ENCODE measurements at places on chromosomes 13 and 19.

- DNase-seq = no peak
These were observed 66.7 kb downstream of the LRRC63 start for GRCh38 chr13:46278474-46278873.

DNA sequence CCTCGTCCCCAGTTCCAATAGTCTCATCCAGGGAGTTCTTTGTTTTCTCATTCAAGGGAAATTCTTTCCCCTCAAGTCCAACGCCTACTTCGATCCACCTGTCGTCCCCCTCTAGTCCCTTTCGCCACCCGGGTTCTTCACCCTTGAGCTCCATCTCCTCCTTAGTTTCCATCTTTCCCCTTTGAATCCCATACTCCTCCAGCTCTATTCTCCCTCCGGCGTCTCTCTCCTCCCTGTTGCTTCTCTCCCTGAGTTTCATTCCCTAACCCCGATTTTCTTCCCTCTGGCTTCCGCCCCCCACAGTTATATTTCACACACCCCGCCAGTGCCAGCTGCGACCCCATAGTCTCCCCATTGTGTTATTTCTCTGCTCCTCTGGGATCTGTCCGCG lies 628 bp upstream of the SLC17A7 start:
- no peak for DNase-seq

DNA sequence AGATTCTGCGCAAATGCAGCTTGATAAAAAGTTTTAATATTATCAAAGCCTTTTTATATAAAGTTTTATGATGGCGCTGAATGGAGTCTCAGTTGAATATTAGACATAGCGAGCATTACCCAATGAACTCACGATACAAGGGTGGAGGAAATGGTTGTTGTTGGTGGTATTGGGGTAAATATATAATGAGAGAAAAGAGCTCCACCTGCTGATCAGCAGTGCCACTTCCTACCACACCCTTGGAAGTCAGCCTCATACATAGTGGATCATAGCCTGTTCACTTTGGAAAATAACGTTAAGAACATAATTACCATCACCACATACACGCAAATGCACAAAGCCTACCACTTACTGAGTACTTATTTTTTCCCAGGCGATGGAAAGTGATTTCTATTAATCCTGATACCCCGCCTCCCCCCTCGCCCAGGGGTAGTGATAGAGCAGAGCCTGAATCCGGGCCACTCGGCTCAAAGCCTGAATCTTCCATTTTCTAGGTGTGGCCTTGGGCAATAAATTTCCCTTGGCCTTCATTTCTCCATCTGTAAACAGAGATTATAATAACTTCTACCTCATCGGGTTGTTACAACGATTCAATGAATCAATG lies 358.3 kb downstream of the KLF5 start:
- DNase-seq = no peak

GRCh38 chr19:34319785-34320184 lies 45.2 kb upstream of the GPI start:
- no peak for DNase-seq

GRCh38 chr19:2478756-2479555 lies 3.0 kb downstream of the GADD45B start:
- peak; percentile 47 for DNase-seq

DNA sequence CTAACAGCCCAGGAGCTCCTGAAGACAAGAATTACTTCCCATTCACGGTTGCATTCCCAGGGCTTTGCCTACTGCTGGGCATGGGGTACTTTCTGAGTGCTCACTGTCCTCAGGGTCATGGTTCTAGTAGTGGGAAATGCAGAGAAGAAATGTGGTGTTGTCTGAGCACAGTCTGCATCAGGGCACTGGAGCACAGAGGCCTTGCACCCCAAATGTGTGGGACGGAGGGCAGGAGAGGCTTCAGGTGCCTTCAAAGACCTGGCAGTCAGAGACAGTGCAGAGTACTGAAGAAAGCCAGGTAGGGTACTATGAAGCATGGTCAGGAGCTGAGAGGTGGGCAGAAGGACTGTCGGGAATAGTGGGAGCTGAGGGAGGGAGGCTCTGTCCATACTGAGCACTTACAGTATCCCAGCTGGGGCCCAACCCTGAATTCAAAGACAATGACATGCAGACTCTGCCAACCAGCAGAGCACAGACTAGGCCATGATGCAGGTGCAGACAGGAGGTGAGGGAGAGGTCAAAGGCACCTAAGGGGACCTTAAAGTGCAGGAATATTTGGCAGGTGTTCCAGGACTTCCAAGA lies 144.4 kb downstream of the USP12 start:
- DNase-seq = no peak

DNA sequence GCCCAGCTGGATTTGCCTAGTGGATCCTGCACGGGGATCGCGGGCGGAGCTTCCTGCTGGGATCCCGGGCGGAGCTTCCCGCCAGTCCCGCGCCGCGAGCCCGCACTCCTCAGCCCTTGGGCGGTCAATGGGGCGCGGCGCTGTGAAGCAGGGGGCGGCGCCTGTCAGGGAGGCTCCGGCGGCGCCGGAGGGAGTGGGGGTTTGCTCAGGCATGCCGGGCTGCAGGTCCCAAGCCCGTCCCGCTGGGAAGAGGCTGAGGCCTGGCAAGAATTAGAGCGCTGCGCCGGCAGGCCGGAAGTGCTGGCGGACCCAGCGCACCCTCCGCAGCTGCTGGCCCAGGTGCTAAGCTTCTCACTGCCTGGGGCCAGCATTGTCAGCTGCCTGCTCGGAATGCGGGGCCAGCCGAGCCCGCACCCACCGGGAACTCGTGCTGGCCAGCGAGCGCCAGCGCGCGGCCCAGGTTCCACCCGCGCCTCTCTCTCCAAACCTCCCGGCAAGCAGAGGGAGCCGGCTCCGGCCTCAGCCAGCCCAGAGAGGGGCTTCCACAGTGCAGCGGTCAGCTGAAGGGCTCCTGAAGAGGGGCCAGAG lies 119.6 kb downstream of the PRR20E start:
- no peak for DNase-seq

GRCh38 chr19:40614622-40615411 lies 13.6 kb downstream of the LTBP4 start:
- DNase-seq = peak; percentile 83

- no peak for DNase-seq
These were observed 207.0 kb downstream of the SHISA2 start for GRCh38 chr13:25844559-25845434.

DNA sequence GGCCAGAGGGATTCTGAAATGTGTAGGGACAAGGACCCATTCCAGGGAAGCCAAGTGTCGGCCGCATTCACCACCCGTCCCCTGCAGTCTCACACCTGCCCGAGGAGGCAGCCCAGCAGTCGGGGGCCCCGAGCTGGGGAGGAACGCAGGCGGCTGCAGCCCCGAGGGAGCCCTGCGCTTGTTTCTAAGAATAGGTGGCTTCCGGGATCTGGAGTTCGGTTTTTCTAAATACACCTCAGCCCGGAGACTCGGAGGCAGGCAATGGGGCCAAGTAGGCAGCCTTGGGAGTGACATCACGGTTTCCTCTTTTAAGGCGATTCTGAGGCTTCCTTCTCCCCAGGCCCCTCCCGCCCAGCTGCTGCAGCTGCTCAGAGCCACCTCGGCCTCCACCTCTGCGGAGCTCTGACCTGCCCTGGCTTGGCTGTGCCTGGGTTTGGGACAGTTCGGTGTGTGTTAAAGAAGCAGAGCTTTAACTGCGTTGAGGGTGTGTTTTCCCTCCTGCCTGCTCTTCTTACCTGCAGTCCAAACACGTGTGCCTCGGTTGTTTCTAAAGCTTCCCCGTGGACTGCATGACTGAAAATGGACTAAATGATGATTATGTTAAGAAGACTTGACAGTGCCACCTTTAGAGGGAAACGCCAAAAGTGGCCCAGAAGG lies 80.5 kb downstream of the COL4A2 start:
- DNase-seq = no peak

- DNase-seq = no peak
These were observed 4.2 kb downstream of the ITPKC start for GRCh38 chr19:40721140-40721486.

GRCh38 chr13:73932091-73932490 lies 202.1 kb downstream of the KLF12 start:
- no peak for DNase-seq

- no peak for DNase-seq
These were observed 1574.4 kb upstream of the PRR20A start for GRCh38 chr13:55566334-55566733.
